Smooth muscle cell of trachea (primary cell): ENCODE measurements at places on chromosomes 4 and X. TPM values are rescaled to one million over a fixed set of nuclear protein-coding genes. Genes with fewer than 3 reads are reported as not detected.

PGAM4 gene
- total RNA-seq: not detected in 2 replicates

ZNF157 gene
- total RNA-seq: under 0.01 and 0.17 TPM in 2 replicates

DOK7 gene
- 0.17 TPM in 1 of 2 replicates, not detected in the other for total RNA-seq

IL13RA1 gene
- 56.2 and 65.7 TPM in 2 replicates for total RNA-seq

GPR50 gene
- not detected in 2 replicates for total RNA-seq

CRMP1 gene
- total RNA-seq: 0.50 TPM in 1 of 2 replicates, not detected in the other

ARX gene
- total RNA-seq: not detected in 2 replicates

JCHAIN gene
- 3.6 and 5.8 TPM in 2 replicates for total RNA-seq

TECRL gene
- not detected in 2 replicates for total RNA-seq

ARR3 gene
- total RNA-seq: not detected in 2 replicates

TBX22 gene
- total RNA-seq: not detected in 2 replicates

TMSB15A gene
- total RNA-seq: 2.0 and 10.2 TPM in 2 replicates

CCSER1 gene
- not detected in 2 replicates for total RNA-seq

TSPAN6 gene
- 28.4 and 34.1 TPM in 2 replicates for total RNA-seq

IL1RAPL2 gene
- 0.15 and 0.17 TPM in 2 replicates for total RNA-seq

CNGA1 gene
- total RNA-seq: not detected in 2 replicates

CITED1 gene
- total RNA-seq: 0.15 TPM in 1 of 2 replicates, not detected in the other

GAB3 gene
- total RNA-seq: 6.5 and 7.3 TPM in 2 replicates

PPA2 gene
- total RNA-seq: 96.1 and 101 TPM in 2 replicates

RHOXF1 gene
- not detected in 2 replicates for total RNA-seq

PPP4R3C gene
- total RNA-seq: not detected in 2 replicates

SULT1E1 gene
- 0.44 TPM in 1 of 2 replicates, not detected in the other for total RNA-seq

CSAG2 gene
- not detected in 2 replicates for total RNA-seq

HEPH gene
- 57.7 and 116 TPM in 2 replicates for total RNA-seq

SLC34A2 gene
- not detected in 2 replicates for total RNA-seq

HPSE gene
- total RNA-seq: 0.50 and 1.6 TPM in 2 replicates

ARHGEF38 gene
- 0.17 TPM in 1 of 2 replicates, not detected in the other for total RNA-seq

GPRIN3 gene
- under 0.01 TPM in 1 of 2 replicates, not detected in the other for total RNA-seq

CACNA1F gene
- under 0.01 TPM in 2 replicates for total RNA-seq

CXCL3 gene
- 1.5 and 10.6 TPM in 2 replicates for total RNA-seq

TSPYL2 gene
- 11.9 and 18.7 TPM in 2 replicates for total RNA-seq

ADAMTS3 gene
- 4.0 and 5.1 TPM in 2 replicates for total RNA-seq

CXCL10 gene
- 1.8 TPM in 1 of 2 replicates, not detected in the other for total RNA-seq

RNF212 gene
- 1.5 and 4.6 TPM in 2 replicates for total RNA-seq

AFM gene
- not detected in 2 replicates for total RNA-seq

PDGFC gene
- total RNA-seq: 79.2 and 87.6 TPM in 2 replicates
